ENCODE measurements at places on chromosomes 1 and 21.

GRCh38 chr1:203573730-203574129 lies 52.9 kb upstream of the ATP2B4 start:
- DNase-seq, result no peak

GRCh38 chr1:247529771-247530355 lies 6.4 kb downstream of the OR2C3 start:
- DNase-seq, result no peak

GRCh38 chr1:24864370-24864777 lies 65.7 kb downstream of the RUNX3 start:
- DNase-seq, result no peak

GRCh38 chr1:178951600-178951999 lies 74.1 kb upstream of the FAM20B start:
- no peak for DNase-seq

Data from activated CD8-positive, alpha-beta memory T cell treated with anti-CD3 and anti-CD28 coated beads for 4 hours (primary cell).